ENCODE measurements at places on chromosomes 1 and 21.
A peak's percentile ranks its signal among the peaks of the same experiment; 100 is the strongest.

DNA sequence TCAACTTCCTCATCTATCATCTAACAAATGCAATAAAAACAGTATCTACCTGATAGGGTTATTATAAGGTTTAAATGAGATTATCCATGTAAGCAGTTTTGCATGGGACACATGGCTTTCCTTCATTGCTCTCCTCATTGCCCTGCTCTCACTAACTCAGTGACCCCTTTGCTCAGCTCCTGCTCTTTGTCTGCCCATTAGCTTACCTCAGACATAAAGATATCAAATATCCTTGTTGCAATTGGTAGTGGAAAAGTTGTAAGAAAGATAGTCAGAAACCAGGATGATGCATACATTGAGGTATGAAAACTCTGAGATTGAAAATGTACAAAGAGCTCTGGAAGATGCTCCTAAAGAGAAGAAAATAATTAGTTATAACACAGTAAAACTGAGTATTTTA is 89.8 kb downstream of the EVI5 start:
- no peak for DNase-seq

DNA sequence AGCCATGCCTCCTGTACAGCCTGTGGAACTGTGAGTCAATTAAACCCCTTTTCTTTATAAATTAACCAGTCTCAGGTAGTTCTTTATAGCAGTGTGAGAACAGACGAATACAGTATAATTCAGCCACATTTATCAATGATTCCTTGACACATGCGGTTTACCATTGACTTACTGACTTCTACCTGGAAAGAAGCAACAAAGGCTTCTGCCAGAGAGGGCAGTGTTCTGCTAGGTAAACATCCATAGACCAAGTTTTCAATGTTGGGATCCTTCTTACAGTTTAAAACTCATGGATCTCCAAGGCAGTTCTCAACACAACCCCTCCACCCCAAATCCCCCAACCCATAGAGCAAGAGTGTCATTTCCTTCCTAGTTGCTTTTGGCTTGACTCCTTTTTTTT is 150.6 kb downstream of the ZNF648 start:
- no peak for DNase-seq

GRCh38 chr1:87180682-87181081 is 148.0 kb upstream of the LMO4 start:
- no peak for DNase-seq

DNA sequence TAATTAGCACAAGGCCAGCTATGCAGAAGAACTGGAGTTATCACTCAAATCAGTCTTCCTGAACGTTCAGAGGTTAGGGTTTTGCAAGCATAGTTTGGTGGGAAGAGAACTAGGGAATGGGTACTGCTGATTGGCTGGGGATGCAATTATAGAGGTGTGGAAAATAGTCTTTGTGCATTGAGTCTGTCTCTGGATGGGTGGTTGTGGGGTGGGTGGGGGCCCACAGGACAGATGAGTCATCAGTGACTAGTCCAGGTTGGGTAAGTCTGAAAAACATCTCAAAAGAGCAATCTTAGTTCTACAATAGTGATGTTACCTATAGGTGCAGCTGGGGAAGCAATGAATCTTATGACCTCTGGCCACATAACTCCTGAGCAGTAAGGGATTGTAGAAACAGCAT is 89.7 kb upstream of the HMCN1 start:
- DNase-seq = no peak

- no peak for DNase-seq
Observed at GRCh38 chr21:43304206-43304605, 122.7 kb downstream of the SIK1 start.

DNA sequence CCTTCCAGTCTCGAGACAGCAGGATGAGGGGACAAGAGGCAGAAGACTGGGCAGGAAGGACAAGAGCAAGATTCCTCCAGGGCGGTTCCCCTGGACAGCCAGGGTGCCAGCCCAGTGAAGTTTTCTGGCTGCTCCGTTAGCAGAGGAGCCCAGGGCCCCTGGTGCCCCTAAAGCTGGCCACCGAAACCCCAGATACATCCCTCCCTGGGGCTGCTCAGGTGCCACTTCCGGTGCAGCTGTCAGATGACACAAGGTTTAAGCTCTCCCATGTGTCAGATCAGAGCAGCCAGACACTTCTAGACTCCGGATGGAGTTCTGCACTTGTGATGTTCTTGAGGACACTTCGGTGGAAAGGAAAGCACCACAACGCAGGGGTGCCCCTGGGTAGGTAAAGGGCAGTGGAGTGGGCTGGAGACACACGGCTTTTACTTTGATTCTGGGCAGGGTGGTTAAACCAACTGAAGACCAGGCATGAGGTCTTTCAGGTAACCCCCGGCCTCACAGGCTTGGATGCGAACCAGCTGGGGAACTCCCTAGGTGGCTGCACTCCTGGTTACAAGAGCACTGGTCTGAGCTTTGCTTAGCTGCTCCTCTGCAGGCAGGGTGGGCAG is 85.7 kb downstream of the ITPKB start:
- DNase-seq = no peak

GRCh38 chr1:110872745-110873720 is at the start of gene CD53:
CD53 (plus strand) TSS chr1:110873148; CDS start chr1:110891409, 18,261 bp downstream.
- no peak for DNase-seq

- DNase-seq = no peak
Observed at GRCh38 chr1:31159869-31160611, 79.6 kb downstream of the NKAIN1 start.

- DNase-seq = no peak
Observed at GRCh38 chr1:83508485-83509151, 490.3 kb downstream of the TTLL7 start.

DNA sequence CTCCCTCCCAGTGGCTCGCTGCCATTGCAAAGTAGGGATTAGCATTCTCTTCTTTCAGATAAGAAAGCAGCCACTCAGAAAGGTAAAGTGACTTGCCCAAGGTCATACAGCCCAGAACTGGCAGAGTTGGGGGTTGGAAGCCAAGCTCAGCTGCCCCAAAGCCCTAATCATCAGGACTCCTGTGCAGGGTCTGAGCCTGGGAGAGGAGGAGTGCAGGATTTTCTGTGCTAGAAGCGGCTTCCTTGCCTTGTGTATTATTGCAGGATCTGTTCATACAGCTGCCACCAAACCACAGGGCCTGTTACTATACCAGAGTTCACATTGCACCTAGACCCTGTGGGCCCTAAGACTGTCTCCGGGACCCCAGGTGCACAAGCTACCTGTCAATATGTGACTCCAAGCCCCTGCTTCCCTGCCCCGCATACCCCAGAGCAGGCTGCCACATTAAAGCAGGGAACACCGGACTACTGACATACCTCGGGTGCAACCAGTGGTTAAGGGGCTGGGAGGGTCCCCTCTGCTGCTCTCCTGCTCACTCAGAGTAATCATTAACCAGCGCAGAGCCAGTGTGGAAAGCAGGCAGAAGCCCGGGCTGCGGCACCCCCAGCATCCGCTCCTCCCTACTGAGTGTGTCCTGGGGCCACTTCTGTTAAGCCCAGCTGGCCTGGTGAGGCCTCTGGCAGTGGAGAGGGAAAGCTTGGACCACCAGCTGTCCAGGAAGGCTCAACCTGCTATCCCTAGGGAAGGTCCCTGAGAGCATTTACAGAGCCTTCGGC is 15.8 kb downstream of the HSPG2 start:
- no peak for DNase-seq

DNA sequence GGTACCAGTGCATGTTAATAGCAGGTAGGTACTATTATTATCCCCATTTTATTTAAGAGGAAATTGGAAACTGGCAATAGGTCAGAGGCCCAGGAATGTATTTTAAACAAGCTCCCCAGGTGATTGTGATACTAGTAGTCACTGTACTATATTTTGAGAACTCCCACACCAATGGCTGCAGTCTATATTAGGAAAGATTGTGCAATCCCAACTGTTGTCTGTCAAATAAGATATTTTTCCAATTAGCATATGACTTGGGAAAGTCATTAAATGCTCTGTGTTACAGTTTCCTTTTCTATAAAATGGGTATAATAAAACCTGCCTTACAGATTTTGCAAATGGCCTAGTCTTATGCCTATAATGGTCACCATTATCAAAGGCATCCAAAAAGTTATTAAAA is 94.2 kb upstream of the DMRTA2 start:
- no peak for DNase-seq

DNA sequence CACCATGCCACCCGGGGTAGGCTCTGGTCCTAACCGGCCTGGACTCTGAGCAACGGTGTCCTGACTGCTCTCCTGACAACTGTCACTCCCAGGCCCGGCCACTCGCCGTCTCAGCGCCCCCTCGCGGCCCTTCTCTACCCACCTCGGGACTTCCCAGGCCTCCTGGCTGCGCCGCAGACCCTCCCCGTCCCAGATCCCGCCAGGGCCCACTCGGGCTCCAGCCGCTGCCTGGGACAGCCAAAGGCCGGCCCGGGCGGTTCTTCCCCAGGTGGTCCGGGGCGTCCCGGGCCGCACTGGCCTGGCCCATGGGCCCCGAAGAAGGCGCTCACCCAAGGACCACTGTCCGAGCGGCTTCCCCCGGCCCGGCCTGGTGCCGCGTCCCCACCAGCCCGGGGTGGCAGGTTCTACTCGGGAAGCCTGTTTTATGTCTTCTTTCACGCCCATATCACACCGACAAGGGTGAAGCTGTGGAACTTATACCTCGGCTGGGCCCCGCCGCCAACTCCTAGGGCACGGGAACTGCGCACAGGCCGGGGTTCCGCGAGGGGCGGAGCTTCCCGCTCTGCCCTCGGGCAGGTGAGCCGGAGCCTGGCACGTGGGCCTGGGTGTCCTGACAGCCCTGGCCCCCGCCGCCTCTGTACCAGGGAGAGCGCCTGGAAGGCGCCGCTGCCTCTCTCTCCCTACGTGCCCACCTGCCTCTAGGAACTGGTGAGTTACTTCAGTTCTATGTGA is 138.3 kb downstream of the TTLL7 start:
- DNase-seq = peak; percentile 37

DNA sequence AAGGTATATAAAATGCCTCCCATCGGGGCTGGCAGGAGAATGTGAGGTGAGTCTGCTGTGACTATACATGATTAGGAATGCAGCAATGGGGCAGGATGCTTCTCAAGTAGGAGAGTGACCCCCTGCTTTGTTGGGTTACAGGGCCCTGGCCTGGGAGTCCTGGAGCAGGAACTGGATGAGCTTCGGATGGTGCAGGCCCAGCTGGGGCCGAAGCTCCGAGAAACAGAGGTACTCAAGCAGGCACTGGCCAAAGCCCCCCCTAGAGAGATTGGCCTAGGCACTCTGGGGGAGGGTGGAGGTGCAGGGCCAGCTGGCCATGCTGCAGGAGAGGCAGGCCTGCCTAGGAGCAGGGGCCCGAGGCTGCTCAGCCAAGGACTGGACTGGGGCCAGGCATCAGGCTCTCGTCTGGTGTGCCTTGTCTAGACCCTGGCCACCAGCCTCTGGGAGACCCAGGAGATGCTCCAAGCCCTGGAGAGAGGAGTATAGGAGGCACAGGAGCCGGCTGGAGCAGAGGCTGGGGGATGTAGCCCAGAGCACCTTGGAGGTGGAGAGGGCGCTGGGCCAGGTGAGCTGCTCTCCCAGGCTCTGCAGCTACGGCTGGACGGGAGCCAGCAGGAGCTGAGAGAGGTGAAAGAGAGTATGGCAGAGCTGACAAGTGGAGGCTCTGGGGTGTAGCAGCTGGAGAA is 32.8 kb upstream of the PKP1 start:
- DNase-seq = peak; percentile 5

DNA sequence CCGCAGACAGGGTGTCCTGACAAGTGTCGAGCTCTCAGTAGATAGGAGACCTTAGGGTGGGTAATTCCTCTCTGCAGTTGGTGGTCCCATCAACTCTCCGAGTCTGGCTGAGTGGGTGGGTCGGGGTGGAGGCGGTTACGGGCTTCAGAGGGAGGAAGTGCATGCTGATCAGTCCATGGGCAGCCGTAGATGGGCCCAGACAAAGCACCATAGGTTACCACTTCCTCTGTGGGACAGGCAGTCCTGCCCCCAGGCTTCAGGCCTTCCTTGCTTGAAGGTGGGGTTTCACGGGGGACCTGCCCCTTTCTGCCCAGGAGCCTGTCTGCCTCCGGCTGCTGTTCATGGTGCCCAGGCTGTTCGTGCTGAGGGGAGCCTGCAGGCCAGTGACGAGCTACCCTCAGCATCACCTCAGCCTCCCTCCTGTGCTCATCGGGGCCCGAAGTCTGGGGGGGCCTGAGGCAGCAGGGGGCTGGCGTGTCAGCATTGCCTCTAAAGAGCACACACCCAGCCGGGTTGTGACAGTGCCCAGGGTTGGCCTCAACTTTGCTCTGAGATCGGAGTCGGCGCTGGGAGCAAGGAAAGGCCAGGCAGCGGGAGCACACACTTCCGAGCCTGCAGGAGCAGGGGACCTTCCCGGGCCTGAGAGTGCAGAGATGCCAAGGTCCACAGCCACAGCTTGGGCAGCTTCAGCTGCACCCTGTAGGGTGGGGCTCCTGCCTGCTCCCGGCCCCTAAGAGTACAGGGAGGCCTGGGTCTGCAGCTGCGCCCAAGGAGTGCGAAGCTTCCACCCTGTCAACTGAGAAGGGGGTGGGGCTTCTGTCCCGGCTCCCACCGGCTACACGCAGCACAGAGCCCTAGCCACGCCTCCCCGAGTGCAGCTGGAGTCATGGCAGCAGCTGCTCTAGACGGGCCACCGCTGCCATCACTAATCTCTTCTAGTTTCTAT is 225.4 kb upstream of the NRIP1 start:
- no peak for DNase-seq

- peak; percentile 65 for DNase-seq
Observed at GRCh38 chr1:176559878-176560277, 96.9 kb downstream of the PAPPA2 start.

- DNase-seq = no peak
Observed at GRCh38 chr1:6348511-6349191, 44.9 kb downstream of the ACOT7 start.

- peak; percentile 7 for DNase-seq
Observed at GRCh38 chr1:159913451-159914192, 11.7 kb downstream of the TAGLN2 start.

DNA sequence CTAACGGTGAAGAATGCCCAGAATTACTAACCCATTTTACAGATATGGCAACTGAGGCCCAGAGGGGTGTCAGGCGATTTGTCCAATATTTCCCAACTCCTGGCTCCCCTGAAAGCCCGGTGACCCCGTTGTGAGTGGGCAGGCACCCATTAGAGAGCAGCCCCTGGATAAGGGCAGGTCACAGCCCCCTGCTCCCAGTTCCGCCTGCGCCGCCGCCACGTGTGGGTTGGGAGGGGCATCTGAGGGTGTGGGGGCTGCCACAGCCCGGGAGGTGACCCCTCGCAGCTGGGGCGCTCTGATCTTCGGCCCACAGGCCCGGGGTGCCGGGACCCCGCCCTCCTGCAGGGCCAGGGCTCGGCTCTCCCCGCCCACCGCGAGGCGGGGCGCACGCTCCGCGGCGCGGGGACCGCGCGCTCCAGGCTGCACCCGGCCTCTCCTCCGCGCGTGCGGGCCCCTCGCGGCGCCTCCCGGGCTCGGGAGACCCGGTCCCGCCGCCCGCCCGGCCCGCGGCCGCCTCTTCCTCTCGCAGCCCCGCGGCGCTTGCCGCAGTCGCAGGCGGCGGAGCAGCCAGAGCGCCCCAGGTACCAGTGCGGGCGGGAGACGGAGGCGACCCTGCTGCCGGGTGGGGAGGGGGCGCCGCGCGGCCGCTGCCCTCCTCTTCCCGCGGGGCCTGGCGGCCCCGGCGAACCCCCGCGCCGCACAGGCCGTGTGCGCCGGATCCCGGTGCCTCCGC is at the start of gene HTR6:
HTR6 (plus strand) TSS at position 423 of the 733 bp plus-strand sequence. CDS start 879 bp downstream, outside the sequence.
- peak; percentile 34 for DNase-seq

All from NCI-H345 (cell line).